ENCODE measurements at places on chromosomes 4 and X.

DNA sequence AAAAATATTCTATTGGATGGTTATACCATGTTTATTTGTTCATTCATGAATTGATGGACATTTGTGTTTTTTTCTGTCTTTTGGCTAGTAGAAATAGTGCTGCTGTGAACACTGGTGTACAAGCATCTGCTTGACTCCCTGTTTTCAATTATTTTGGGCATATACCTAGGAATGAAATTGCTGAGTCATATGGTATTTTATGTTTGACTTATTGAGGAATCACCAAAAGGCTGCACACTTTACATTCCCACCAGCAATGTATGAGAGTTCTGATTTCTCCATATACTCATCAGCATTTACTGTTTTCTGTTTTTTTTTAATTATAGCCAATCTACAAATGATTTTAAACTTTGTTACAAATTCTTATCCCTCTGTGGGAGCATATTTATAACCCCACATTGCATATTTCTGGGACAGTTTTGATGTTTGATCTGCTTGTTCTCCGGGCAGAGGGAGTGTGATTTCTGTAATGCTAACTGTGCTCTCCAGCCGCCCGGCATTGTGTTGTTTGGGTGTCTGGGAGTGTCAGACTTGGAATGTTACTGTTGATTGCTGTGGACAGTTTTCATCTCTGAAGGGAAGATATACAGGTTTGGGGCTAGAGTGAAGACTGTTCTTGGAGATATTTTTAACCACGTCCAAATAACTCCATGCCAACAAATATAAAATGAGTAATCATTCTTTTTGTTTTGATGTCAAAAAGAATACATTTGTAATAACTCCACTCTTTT lies 60.5 kb upstream of the PGRMC2 start:
- DNase-seq = no peak

DNA sequence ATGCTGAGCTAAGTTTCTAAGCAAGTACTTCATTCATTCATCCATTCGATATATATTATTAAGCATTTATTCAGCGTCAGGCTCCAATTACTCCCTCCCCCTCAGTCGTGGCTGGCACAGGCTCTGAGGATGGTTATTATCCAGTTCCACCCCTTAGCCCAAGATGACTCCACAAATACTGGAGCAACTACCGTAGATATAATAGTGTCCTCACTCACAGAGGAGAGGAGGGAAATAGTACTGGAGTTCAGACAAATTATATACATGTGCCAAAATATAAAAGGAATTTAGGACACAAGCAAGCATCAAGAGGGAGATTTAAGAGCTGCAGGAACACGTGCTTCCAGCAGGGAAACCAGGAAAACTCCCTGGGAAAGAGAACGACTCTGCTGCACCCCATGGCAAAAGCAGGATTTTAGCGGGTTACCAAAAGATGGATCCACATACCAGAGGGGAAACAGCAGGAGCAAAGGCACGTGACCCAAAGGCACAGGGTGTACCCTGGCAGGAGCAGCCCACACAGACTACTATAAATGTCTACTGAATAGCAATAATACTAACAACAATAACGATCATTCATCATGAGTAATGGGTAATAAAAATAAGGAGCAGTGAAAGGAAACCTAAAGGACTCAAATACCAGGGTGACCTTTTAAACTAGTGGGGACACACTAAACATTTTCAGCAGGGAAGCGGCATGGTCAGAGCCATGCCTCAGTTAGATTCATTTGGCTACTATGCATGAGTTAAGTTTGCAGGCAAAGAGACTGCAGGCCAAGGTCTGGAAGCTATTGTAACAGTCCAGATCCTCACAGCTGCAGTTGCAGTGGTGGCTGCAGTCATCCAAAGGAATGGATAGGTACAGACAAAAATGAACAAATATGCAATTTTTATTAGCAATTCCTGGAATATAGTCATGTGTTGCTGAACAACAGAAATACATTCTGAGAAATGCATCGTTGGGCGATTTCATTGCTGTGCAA lies 153.7 kb downstream of the APBB2 start:
- no peak for DNase-seq

DNA sequence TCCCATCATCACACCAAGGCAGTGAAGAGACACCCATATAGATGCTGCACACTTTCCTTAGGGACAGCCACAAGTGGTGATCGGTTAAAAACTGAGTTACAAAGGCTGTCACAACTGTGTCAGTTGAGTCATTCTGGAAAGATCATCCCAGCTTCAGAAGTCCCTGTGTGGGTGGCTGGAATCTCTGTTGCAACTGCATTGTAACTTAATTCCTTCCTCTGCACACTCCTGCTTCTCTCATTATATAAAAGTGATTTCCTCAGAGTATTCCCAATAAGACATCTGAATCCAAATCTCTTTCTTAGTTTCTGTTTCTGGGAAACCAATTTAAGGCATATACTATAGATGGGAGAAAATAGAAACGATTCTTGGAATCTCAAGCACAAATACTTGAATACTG lies 88.1 kb downstream of the FSTL5 start:
- DNase-seq = no peak

GRCh38 chr4:111937368-111937767 lies 207.9 kb upstream of the FAM241A start:
- DNase-seq = no peak

GRCh38 chrX:25017667-25018247 lies 2.0 kb upstream of the ARX start:
- DNase-seq = no peak

GRCh38 chrX:5733501-5733900 lies 495.2 kb downstream of the NLGN4X start:
- DNase-seq = no peak

- DNase-seq = no peak
Measured at GRCh38 chr4:70895405-70895804, 6.8 kb upstream of the MOB1B start.

DNA sequence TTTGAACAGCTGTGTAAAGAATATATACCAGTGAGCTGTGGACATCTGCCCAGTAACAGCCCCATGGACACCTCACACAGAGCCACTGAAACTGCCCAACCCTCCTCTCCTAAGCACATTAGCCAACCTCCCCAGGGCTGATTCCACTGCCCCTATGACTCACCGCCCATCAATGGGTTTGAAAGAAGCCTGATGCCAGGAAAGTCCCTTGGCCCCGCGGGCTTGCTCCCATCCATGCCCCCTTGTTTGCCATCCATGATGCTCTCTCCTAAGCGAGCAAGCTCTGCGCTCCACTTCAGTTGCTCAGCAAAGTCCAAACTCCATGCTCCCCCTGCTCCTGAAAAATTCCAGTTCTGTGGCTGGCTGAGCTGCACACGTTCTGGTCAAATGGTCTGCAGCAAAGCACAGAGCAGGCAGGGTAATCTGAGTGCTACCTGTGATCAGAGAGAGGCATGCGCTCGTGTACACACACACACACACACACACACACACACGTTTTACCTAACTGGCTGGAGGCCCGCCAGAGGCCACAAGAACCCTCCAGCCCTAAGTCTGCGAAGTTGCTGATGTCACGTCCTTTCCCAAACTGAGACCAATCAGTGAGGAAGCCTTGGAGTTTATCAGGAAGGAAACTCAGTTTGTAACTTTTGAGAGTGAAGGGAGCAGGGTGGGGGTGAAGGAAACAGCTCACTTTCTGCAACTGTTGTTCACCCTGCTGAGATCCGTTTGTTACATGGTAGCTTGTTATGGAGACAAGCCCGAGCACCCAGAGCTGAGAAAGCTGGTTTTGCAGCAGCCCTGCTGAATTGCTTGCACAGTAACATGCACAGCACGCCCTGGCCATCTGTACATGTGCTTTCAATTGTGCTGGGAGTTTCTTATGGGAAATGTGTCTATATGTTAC lies at the start of gene ASB9:
ASB9 (minus strand) TSS at position 466 of the 904 bp plus-strand sequence; CDS start at position 257, 209 bp downstream.
- no peak for DNase-seq

- no peak for DNase-seq
Measured at GRCh38 chr4:147009875-147010274, 64.2 kb upstream of the TTC29 start.

DNA sequence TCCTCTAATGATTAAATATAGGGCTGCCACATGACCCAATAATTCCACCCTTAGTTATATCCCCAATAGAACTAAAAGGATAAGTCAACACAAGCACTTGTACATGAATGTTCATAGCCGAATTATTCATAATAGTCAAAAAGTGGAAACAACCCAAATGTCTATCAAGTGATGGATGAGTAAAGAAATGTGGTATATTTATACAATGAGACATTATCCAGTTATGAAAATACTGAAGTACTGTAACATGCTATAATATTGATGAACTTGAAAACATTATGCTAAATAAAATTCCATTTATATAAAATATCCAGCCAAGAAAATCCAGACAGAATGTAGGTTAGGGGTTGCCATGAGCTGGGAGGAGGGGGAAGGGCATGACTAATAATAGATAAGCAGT lies 436.7 kb upstream of the AADAT start:
- no peak for DNase-seq

- no peak for DNase-seq
Measured at GRCh38 chr4:45776146-45776545, 347.7 kb downstream of the GABRG1 start.

- no peak for DNase-seq
Measured at GRCh38 chrX:6644411-6644810, 109.5 kb upstream of the VCX3A start.

GRCh38 chr4:48366611-48367010 lies 25.3 kb downstream of the SLAIN2 start:
- DNase-seq = no peak

DNA sequence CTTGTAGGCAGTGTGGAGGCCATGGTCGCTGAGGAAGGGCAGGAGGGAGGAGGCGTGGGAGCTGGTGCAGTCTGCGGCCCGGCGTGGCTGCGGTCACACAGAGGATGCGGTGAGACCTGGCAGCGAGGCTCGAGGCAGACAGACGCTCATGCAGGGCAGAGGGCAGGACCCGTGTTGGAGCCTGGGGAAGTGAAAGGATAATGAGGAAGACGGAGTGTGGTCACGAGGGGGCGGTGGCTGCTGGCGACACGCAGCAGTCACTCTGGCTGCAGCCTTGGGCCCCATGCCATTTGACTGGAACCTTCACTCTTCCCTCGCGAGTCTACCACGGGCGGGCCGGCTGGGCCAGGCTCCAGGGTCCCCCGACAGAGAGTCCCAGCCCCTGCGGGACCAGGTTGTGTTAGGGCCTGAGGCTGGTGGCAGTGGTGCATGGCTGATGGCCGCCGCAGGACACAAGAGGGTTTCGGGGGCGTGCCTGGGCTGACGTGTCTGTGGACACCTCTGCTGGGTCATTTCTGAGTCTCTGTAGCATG lies 68.8 kb upstream of the HGFAC start:
- no peak for DNase-seq

GRCh38 chr4:8182858-8183725 lies 16.0 kb upstream of the SH3TC1 start:
- no peak for DNase-seq

- DNase-seq = no peak
Measured at GRCh38 chr4:68365068-68365467, 15.2 kb upstream of the YTHDC1 start.

DNA sequence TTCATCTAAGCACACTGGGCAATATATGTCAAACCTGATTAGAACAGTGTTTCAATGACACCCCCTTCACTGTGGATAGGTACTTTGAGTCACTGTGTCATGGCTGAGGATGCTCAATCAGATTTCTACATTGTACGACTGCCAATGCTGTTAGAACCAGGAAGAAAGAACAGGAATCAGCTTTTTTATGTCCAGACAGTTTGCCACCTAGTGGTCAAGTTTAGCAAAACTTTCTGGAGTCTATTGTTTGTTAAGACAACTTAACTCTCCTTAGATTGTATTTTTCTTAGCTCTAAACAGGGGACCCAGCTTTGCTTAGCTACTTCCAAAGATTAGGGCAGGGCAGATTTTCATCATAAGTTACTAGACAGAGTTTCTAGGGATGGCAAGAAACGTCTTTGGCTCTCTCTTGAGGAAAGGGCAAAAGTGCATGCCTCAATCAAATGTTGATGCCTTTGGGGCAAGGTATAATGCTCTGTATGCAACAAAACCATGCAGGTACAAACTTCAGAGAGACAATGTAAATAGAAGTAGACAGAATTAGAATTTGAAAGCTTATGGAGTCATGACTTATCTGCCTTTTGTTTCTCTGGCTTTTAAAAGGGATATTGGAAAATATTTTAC lies 40.5 kb upstream of the BMP3 start:
- DNase-seq = no peak

GRCh38 chr4:30056016-30056766 lies 664.0 kb upstream of the PCDH7 start:
- no peak for DNase-seq

DNA sequence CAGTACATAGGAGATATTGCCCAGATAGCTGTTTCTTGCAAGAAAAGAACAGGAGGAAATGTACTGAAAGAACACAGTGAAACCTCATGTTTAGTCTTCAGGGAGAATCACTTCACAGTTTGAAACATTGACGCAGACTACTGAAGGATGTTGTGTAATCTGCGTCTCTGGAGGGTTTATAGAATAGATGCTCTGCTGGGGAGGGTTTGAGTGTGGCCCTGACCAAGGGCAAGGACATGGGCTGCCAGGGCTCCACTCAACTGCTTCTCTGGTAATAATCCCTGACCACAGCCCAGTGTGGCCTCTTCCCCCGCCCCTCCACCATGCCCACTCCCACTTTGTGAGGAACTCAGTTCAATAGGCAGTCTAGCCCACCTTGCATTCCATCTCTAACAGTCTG lies 15.8 kb upstream of the ACE2 start:
- no peak for DNase-seq

- no peak for DNase-seq
Measured at GRCh38 chr4:39305912-39306677, 60.1 kb downstream of the RFC1 start.

- no peak for DNase-seq
Measured at GRCh38 chr4:98369322-98369721, 108.1 kb downstream of the RAP1GDS1 start.

DNA sequence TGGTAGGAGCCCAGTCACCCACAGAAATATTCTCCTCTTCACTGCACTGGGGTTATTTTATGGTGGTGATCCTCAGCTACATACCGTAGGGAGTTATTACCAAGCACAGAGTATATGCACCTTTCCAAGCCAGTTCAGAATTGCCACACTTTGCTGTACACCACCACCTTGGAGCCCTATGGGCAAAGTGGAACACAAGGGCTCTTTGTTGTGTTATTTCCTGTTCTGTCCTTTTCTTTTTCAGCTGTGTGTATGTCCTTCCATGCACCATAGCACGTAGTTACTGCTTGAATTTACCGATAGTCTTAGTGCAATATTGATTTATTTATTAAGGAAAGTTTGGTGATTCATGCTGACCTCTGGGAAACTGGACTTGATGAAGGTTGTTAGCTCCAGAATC lies 8.3 kb downstream of the RNF128 start:
- DNase-seq = no peak

DNA sequence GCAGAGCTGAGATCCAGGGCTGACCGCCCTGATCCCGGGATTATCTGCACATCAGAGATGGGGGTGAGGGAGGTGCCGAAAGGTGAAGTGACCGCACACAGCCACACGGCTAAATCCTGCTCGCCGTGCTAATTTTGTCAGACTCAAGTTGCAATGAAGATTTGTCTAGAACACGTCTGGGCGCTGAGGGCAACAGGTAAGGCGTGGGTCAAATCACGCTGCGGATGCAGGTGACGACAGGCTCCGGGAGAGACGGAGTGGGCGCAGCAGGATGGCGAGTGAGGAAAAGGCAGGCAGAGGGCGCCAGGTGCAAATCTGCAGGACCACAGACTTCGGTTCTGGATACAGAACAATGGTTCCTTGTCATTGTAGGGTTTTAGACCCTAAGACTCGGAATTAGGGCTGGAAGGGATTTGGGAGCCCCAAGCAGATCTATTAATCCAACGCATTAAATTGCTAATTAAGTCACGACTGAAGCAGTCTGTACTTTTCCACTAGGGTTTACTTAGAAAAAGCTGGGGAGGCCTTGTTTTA lies 1.9 kb upstream of the TBC1D14 start:
- DNase-seq = no peak
